ENCODE measurements at places on chromosomes 6 and 20.

DNA sequence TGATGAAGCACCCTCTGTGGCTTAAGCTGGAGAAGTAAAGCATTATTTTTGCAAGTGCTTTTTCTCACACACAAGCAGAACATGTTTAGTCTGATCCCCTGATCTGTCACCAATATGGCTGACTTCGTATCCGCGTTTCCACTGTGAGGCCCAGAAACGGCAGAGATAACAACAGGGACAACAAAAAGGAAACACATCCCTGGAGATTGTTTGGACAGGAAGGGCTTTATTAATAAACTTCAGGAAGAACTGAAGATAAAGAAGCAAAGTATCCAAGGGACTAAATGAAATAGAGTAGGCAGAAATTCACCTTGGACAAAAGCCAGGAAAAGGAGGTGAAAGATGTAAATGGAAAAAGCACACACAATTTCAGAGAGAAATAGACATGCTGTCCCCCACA, 49.2 kb downstream of the RARS2 start:
- no peak for DNase-seq

- DNase-seq, result peak; percentile 27
Measured at GRCh38 chr6:43172104-43173007, 1.3 kb downstream of the SRF start.

DNA sequence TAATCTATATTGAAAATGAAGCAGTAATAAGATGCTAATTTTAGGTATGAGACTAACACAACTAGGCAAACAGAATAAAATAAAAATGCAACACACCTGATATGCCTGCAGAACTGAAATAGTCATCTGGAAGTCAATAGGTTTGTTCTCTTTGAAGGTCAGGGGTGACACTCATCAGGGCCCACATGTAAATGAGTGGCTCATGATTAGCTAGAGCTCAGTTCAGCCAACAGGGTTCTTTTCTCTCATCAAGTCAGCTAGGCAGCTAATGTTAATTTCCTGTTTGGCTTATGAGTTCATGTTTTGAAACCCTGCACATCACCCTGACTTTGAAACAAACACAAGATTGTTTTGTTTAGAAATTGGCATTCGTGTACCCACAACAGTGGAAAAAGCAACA, 23.8 kb downstream of the SMLR1 start:
- DNase-seq, result no peak

GRCh38 chr20:34514897-34515483, 1.2 kb upstream of the DYNLRB1 start:
- DNase-seq, result no peak

DNA sequence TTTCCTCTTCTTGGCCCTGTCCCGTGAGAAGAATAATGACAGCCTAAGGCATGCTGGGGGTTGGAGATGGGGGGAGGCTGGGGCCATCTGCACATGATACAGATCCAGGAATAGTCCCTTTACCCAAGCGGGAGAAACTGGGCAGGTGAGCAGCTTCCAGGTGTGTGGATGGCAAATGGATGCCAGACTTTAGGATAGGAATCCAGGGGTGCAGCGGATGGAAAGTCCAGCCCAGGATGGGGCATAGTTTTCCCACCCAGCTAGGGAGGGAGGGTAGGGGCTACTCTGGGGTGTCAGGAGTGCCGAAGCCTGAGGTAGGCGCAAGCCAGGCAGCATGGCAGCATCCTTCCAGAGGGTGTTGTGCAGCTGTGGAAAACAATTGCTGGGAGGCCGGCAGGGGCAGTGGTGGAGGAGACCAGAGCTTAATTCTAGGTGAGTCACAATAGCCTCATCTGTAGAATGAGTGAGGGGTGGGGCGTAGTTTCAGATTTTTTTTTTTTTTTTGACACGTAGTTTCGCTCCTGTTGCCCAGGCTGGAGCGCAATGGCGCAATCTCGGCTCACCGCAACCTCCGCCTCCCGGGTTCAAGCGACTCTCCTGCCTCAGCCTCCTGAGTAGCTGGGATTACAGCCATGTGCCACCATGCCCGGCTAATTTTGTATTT, 15.4 kb upstream of the FAM110A start:
- DNase-seq, result no peak

DNA sequence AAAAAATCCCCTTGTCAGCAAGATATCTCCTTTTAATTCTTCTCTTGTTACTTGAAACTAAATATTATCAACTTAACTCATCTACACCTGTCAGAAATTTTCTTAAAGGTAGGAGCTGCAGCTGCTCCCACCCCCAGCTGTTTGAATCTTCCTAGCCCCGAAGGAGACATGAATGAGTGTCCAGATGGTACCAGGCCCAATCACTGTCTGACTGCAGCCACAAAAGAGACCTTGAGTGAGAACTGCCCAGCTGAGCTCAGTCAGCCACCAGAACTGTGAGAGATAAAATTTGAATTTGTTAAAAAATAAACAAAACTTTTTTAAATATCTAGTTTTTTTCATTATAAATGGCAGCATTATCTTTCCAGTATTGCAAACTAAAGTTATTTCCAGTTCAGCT, 84.7 kb downstream of the PRSS35 start:
- DNase-seq, result no peak

- DNase-seq, result no peak
Measured at GRCh38 chr20:47019121-47019824, 124.6 kb downstream of the EYA2 start.

DNA sequence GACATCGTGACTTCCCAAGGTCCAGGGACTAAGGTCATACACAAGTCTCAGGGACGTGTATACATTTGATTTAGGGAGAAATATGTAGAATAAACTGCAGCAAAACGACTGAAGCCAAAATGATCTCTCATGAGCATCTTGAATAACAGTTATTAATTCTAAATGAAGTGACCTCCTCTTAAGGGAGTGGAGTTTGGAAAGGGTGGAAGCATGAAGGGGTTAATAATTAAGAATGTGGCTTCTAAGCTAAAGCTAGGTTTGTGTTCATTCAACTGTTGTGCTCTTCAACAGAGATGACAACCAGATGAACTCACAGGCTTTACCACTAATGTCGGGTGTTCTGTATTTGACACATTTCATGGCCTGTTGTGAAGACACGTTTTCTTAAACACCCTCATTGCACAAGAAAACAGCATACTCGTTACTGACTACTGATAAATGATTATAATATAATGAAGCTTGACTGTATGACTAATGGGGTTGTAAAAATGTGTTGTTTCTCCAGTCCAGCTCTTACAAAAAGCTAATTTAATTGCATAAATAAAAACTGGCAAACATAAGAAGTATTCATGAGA, 1.5 kb downstream of the PPP1R14C start:
- no peak for DNase-seq

DNA sequence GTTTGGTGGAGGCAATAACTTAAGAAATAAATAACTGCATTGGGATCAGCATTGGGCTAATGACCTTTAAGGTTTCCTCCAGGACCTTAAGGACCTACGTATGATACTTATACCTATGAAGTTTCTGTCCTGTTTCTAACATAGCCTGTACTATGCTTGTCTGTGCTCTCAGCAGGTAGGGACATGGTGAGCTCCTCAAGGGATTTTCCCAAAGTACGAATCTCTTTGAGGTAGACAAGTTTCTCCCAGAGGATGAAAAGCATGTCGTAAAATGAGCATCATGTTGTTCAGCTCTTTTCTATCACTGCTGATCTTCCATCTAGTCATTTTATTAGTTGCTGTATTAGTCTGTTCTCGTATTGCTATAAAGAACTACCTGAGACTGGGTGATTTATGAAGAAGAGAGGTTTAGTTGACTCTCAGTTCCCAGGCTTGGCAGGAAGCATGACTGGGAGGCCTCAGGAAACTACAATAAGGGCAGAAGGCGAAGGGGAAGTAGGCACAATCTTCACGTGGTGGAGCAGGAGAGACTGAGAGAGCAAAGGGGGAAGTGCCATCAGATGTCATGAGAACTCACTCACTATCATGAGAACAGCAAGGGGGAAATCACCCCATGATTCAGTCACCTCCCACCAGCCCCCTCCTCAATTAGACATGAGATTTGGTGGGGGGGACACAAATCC, 77.8 kb upstream of the TGM3 start:
- no peak for DNase-seq

DNA sequence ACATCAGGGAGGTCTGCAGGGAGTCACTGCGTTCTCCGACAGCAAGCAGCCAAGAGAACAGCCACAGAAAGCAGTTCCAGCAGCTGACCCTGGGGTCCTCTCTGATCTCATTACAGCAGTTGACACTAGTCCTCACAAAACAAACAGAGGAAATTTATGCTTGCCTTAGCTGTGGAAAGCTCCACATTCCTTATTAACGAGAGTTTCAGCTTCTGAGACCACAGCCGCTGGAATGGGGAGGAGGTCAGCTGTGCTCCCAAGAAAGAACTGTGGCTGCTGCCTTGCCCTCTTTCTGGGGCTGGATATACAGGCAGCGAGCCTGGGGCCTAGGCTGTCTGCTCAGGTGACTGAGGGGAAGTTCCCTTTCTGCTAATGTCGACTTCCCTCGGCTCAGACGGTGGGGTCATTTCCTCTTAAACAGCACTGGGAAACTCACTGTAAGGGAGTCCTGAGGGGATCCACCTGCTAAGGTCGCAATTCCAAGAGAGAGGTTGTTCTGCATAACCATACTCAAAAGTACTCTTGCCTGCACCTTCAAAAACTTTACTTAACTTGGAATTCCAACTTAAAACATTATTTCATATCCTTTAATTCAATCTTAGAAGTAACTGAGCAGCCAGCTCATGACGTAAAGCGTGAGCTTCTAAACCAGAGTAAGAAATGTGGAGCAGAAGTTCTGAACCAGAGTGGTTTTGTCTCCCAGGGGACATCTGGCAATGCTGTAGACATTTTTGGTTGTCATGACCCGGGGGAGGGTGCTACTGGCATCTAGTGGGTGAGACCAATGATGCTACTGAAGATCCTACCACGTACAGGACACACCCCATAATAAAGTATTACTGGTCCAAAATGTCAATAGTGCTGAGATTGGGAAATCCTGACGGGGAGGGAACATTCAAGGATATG, 80.3 kb downstream of the BACH2 start:
- no peak for DNase-seq

- peak; percentile 66 for DNase-seq
Measured at GRCh38 chr6:27176523-27177484, 70.7 kb upstream of the PRSS16 start.
